ENCODE measurements at places on chromosomes 13 and 19. TPM values are rescaled to one million over a fixed set of nuclear protein-coding genes. Genes with fewer than 3 reads are reported as not detected.

Gene LILRA1
- total RNA-seq = not detected

Gene ATP11A
- total RNA-seq = 41.2 TPM

- no peak for DNase-seq
These were observed 13.3 kb upstream of the PSMD8 start for GRCh38 chr19:38360839-38361631.

DNA sequence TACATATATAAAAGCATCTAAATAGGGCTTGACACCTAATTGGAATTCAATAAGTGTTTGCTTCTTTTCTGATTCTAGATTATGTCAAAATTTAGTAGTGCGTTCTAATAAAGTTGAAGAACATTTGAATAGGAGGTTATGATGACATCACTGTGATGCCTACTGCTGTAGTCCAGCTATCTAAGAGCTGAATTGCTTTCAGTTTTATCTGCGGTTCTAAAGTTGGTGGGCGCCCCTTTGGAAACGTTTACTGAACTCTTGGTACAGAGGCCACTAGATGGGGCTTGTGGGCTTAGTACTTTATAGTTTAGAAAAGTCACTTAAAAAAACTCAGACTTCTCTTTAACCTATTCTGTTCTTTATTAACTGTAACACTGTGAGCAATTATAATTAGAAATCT is 776.9 kb downstream of the GPC5 start:
- peak; percentile 41 for DNase-seq

- DNase-seq = peak; percentile 54
These were observed 2.3 kb downstream of the CEBPG start for GRCh38 chr19:33375837-33376159.

DNA sequence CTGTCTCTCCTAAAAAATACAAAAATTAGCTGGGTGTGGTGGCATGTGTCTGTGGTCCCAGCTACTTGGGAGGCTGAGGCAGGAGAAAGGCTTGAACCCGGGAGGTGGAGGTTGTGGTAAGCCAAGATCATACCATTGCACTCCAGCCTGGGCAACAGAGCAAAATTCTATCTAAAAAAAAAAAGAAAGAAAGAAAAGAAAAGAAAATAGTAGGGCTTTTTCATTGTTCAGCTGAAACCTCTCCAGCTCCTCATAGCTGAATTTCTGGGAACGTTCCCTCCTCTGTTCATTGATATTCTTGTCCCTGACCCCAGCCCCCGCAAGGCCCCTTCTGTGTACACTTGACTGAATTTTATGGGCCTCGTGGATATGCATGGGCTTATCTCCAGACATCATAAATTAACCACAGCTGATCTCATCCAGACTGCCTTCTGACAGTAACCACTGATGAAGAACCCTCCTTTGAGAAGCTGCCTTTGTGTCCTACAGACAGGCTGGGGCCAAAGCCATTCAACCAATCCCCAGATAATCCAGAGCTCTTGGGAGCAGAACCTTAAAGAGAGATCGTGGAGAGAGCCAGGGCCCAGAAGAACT is at the start of gene ELSPBP1:
Gene ELSPBP1 (plus strand): TSS at position 424 of the 594 bp plus-strand sequence. CDS start 14,036 bp downstream, outside the sequence.
- no peak for DNase-seq

DNA sequence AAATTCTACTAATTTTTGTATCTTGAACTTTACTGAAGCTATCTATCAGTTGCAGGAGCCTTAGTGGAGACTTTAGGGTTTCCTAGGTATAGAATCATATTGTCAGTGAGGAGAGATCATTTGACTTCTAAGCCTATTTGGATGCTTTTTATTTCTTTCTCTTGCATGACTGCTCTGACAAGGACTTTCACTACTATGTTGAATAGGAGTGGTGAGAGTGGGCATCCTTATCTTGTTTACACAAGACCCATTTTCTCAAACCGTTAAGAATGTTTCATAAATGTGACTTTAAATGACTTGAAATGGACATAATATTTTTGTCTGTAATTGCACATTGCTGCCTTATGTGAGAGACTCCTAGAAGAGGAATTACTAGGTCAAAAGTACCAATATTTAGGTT is 17.9 kb upstream of the CSNK1A1L start:
- no peak for DNase-seq

- no peak for DNase-seq
These were observed 43.1 kb downstream of the COL4A1 start for GRCh38 chr13:110263888-110264287.

GRCh38 chr19:30256496-30256850 is 115.7 kb upstream of the ZNF536 start:
- DNase-seq = no peak

Gene PCSK4
- 3.4 TPM for total RNA-seq

DNA sequence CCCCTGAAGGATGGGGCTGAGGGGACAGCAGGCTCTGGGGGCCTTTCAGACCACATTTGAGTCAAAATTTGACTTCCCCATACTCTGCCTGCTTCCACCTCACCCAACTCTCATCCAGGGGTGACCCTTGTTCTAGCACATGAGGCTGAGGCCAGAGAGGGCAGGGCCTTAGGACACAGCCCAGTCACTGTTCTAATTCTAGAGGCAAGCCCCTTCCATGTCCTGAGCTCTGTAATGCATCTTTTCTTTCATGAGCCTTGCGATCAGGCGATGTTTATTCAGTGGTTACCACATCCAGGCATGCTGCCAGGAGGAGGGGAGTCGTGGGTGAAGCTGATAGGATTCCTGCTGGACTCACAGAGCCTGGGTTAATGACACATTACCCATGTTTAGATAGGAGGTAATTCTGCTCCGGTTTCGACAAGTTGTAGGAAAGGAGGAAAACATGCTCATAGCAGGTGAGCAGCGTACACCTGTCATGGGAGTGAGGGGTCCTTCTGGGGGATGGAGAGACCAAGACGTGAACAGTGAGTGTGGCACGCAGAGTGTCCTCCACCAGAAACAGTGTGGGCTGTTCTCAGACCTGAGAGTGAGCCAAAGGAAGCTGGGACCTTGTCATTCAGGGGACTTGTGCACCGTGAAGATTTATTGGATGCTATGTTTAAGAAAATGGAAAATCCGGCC is 9.3 kb downstream of the RPS9 start:
- DNase-seq = peak; percentile 100

Gene ADGRE1
- not detected for total RNA-seq

Measured in MCF 10A (cell line).